ENCODE measurements at places on chromosomes 6 and 20. TPM values are rescaled to one million over a fixed set of nuclear protein-coding genes. Genes with fewer than 3 reads are reported as not detected.

DNA sequence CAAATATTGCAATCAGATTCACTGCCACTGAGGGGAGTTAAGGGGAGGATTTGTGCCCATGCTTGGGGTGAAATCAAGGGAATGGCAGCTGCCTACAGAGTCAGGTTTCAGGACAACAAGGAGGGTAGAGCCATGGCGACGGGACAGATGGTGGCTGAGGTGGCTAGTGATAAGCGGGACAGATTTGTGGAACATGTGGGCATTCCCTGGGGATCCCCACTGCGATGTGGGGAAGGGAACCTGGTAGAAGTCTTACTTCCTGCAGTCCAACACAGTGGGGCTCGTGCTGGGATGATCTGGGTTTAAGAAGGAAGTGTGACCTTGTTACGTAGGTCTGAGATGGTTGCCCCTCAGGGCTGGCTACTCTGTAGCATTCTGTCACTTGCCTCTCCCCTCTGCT, 292.0 kb upstream of the JARID2 start:
- no peak for DNase-seq

Gene PRND
- polyA plus RNA-seq, result not detected

GRCh38 chr6:14799928-14800327, 445.9 kb upstream of the JARID2 start:
- no peak for DNase-seq

- no peak for DNase-seq
Observed at GRCh38 chr6:149111556-149112115, 205.9 kb upstream of the TAB2 start.

DNA sequence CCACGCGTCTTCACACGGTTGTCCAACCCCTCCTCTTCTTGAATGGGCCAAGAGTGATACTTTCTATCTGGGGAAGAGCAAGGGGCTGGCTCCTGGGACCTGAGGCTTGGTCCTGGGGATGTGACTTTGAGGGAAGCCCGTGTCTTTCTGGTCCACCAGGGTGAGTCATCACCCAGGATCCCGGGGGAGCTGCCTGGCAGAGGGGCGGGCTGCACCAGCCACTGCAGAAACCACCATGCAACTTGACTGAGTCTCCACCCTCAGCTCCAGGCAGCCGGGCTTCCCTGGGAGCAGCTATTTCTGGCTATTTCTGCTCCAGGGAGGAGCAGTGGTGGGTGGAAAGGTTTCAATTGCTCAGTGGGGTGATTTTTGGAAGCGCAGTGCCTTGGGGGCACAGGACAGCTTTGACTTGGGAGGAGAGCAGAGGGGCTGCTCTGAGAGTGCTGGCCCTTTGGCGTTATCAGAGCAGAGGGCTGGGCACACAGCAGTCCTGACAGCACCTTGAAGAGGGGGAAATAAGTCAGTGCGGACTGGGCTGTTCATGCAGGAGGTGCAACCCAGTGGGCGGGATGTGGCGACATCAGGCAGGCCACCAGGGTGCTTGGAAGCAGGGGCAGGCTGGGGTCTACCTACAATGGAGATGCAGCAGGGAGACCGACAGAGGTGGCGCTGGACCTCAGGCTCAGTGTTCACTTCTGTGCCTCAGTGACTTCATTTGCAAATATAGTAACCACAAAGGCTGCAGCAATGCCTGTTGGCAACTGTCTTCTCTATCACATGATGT, 45.1 kb upstream of the FAM83D start:
- no peak for DNase-seq

Gene RBM24
- polyA plus RNA-seq, result 7.9 TPM

DNA sequence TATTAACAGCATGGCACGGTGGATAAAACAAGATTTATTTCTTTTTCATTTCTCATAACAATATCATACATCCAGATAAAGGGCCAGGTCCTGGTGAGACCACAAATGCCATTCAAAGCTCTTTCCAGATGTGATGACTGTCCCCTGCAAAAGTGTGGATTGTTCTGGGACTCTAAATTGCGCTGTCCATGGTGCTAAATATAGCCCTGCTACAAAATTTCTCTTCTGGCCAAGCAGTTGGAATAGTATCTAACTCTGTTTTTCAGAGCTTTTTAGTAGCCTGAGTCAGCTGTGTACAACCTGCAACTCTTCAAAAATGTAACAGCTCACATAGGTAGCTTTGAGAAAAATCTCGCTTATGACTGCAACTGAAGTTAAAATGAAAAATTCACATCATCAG, 115.8 kb downstream of the MANEA start:
- DNase-seq, result no peak

GRCh38 chr6:147787417-147787816, 278.9 kb downstream of the SAMD5 start:
- DNase-seq, result no peak

Gene CCM2L
- polyA plus RNA-seq, result 0.88 TPM
